Esophagus squamous epithelium (tissue), 5 donors: ENCODE measurements at places on chromosomes 1 and 21. TPM values are rescaled to one million over a fixed set of nuclear protein-coding genes. Genes with fewer than 3 reads are reported as not detected.

Gene FMO2
- 74.5 TPM for total RNA-seq

Gene FCGR2B
- 25.2 TPM for total RNA-seq

Gene PLPPR5
- total RNA-seq, result not detected

Gene PIGR
- not detected for total RNA-seq

Gene IL19
- total RNA-seq, result not detected

Gene STYXL2
- total RNA-seq, result not detected

Gene HSD11B1
- 4.0 TPM for total RNA-seq

Gene PRDM15
- total RNA-seq, result 5.4 TPM

Gene DMRTA2
- total RNA-seq, result 5.3 TPM

Gene CD48
- total RNA-seq, result 13.7 TPM

GRCh38 chr21:37451446-37451845, 84.9 kb downstream of the DYRK1A start:
- DNase-seq, result no peak

DNA sequence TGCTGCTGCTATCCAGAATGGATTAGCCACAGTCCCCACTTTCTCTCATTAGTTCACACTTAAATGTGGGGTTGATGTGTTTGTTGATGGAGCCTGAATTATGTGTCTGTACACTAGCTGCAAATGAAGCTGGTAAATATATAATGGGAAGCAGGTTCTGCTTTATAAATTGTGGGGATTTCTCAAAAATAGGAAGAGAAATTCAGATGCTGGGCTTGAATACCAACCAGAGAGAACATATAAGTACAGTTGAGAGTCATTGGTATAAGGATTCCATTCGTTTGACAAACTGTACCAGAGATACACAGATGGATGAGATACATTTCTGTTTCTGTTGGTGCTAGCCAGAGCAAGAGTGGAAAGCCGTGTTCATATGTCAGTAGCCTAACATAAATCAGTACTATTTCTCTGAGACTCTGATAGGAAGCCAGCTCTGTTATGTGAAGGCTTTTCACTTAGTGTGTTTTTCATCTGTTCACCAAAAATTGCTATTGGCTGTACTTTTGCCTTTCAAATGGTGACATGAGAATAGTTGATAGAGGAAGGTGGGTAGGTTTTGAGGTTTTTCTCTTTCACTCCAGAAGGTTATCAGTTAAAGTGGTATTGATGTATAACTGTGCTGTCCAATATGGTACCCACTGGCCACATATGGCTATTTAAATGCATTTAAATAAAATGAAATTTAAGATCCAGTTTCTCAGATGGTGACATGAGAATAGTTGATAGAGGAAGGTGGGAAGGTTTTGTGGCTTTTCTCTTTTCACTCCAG, 15.6 kb downstream of the SMG7 start:
- DNase-seq, result no peak

GRCh38 chr21:44304877-44305293, 5.0 kb downstream of the PFKL start:
- DNase-seq, result no peak

- DNase-seq, result no peak
Observed at GRCh38 chr21:44378646-44379514, 25.5 kb downstream of the TRPM2 start.

- no peak for DNase-seq
Observed at GRCh38 chr1:26538480-26539412, 9.2 kb downstream of the RPS6KA1 start.

- no peak for DNase-seq
Observed at GRCh38 chr21:29033301-29033700, 8.8 kb downstream of the USP16 start.

DNA sequence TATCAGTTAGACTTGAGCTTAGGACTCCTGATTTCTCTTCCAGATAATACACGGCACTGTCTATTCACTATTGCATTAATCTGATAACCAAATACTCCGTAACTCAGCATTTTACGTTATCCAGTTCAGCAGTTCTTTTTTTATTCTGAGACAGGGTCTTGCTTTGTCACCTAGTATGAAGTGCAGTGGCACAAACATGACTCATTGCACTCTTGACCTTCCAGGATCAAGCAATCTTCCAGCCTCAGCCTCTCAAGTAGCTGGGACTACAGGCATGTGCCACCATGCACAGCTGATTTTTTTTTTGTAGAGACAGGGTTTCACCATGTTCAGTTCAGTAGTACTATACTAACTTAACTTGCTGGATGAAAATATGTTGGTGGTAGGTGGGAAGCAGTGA, 156.4 kb downstream of the PATJ start:
- no peak for DNase-seq

GRCh38 chr1:60329651-60330050, 256.1 kb upstream of the C1orf87 start:
- no peak for DNase-seq

GRCh38 chr1:186974774-186975181, 146.0 kb downstream of the PLA2G4A start:
- DNase-seq, result no peak

GRCh38 chr1:56922070-56922469, 43.7 kb downstream of the C8B start:
- no peak for DNase-seq

- no peak for DNase-seq
Observed at GRCh38 chr1:44089371-44090048, 29.1 kb upstream of the KLF17 start.

GRCh38 chr1:212529211-212529741, 79.3 kb upstream of the ATF3 start:
- no peak for DNase-seq
